ENCODE measurements at places on chromosomes 2 and 18. TPM values are rescaled to one million over a fixed set of nuclear protein-coding genes. Genes with fewer than 3 reads are reported as not detected.

Gene SCYGR4
- total RNA-seq: not detected

Gene EVX2
- total RNA-seq: not detected

Gene ITGB1BP1
- total RNA-seq: 68.1 TPM

Gene ELOA2
- not detected for total RNA-seq

Gene LYG2
- total RNA-seq: not detected

Gene ANKRD30BL
- not detected for total RNA-seq

Gene OTX1
- total RNA-seq: 7.0 TPM

Gene SPR
- 33.6 TPM for total RNA-seq

Gene FIGN
- 3.1 TPM for total RNA-seq

Gene FER1L5
- total RNA-seq: 0.09 TPM

Gene SGO2
- 25.0 TPM for total RNA-seq

Gene CYRIA
- 3.9 TPM for total RNA-seq

Gene STON1
- 1.7 TPM for total RNA-seq

Gene PTMA
- total RNA-seq: 1,260 TPM

Gene SAG
- not detected for total RNA-seq

Gene TUBA4B
- total RNA-seq: not detected

Gene RPRM
- 2.1 TPM for total RNA-seq

Gene LIMS2
- total RNA-seq: 1.4 TPM

Gene CPO
- total RNA-seq: not detected

Gene FOXD4L1
- total RNA-seq: 0.43 TPM

Gene REL
- total RNA-seq: 13.3 TPM

Gene NPHP1
- 12.2 TPM for total RNA-seq

Gene KANSL3
- total RNA-seq: 52.0 TPM

Gene INPP1
- total RNA-seq: 7.1 TPM

Gene ADAM23
- total RNA-seq: 8.9 TPM

Gene CDH2
- total RNA-seq: 8.5 TPM

Gene FEV
- total RNA-seq: not detected

Gene PNO1
- 11.2 TPM for total RNA-seq

Gene DNAJC5G
- not detected for total RNA-seq

Gene KIDINS220
- total RNA-seq: 11.0 TPM

Gene SERPINB7
- 4.2 TPM for total RNA-seq

Gene TMEM127
- 50.3 TPM for total RNA-seq

Gene ESPNL
- 1.1 TPM for total RNA-seq

Gene PLEKHB2
- 46.2 TPM for total RNA-seq

Gene ALPG
- total RNA-seq: 1.2 TPM

Gene TMEM247
- not detected for total RNA-seq

Gene SCN9A
- 5.2 TPM for total RNA-seq

Gene B3GNT2
- total RNA-seq: 30.8 TPM

Gene FRZB
- total RNA-seq: 0.15 TPM

Gene CYP20A1
- 6.9 TPM for total RNA-seq

Gene CRACDL
- 29.6 TPM for total RNA-seq

Gene TP53I3
- total RNA-seq: 21.4 TPM

Gene REG3G
- total RNA-seq: not detected

Gene DIPK1C
- total RNA-seq: not detected

Gene HNMT
- 16.6 TPM for total RNA-seq

Gene UGT1A7
- 20.3 TPM for total RNA-seq

Gene NOL4
- total RNA-seq: not detected

Gene LRATD1
- 3.8 TPM for total RNA-seq

Gene PPP1R1C
- total RNA-seq: 27.5 TPM

Gene TSHZ1
- total RNA-seq: 6.5 TPM

Gene TSPYL6
- total RNA-seq: not detected

Gene CLASP1
- 83.5 TPM for total RNA-seq

Gene PTH2R
- total RNA-seq: not detected

Gene FOXI3
- total RNA-seq: not detected

Gene LOXL3
- 3.1 TPM for total RNA-seq
